Right forelimb (tissue), 1 donor: ENCODE measurements at places on chromosomes 3 and 15.

GRCh38 chr3:22942981-22943380, 260.1 kb upstream of the UBE2E2 start:
- DNase-seq, result no peak

DNA sequence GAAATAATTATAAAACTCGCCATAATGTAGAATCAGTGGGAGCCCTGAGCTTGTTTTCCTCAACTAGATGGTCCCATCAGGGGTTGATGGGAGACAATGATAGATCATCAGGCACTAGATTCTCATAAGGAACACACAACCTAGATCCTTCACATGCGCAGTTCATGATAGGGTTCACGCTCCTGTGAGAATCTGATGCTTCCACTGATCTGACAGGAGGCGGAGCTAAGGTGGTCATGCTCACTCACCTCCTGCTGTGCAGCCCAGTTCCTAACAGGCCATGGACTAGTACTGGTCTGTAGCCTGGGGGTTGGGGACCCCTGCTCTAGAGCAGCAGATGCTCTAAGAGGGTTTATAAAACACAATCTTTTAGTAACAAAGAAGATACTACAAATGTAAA, 183.6 kb downstream of the ANXA2 start:
- no peak for DNase-seq

GRCh38 chr15:41928637-41929620, 35.1 kb upstream of the SPTBN5 start:
- no peak for DNase-seq

GRCh38 chr15:29826908-29827820, 4.9 kb upstream of the TJP1 start:
- no peak for DNase-seq

- no peak for DNase-seq
These were observed 6.1 kb upstream of the GJD2 start for GRCh38 chr15:34760909-34761308.

DNA sequence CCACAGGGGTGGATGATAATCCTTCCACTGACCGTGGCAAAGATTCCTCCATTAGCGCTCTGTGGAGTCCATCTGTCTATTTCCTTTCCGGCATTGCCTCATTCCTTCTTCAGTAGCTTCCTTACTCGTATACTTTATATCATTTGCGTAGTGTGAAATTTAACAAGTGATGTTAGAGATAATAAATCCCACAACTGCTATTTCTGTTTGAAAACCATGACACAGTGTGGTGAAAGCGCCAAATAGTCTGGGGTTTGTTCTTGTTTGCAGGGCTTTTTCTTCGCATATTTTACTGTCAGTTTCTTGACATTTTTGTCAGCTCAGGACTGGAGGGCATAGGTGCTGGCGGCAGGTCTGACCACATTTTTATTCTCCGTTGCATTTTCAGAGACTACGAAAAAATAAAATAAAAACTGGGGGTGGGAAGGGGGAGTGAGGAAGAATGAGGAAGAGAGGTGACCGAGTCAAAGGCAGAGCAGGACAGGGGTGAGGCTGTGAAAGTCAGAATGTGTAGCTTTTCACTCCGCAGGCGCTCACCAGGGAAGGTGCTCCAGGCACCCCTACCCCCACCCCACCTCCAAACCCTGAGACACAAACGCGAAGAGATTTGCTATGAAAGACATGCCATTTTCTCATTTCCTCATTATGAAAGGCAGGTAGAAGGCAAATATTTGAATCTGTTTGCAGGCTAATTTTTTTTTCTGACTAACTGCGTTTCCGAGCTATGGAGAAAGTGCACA, 965.0 kb downstream of the MCTP2 start:
- DNase-seq, result no peak

DNA sequence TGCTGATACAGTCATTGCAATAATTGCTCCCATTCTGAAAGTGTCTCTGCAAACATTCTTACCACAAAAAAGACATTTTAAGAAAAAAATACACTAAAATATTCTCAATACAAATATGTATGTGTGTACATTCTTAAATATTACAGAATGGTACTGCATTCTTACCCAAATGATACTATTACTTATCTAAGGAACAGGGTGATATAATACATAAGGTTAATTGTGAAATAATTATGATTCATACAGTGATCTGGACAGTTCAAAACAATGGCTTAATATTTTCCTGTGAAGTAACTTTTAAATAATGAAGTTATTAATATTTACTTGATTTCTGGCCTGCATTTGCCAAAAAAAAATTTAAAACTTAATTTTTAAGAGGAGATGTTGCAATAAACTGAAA, 694.6 kb downstream of the TUSC7 start:
- no peak for DNase-seq

GRCh38 chr3:60133269-60134162, 1083.7 kb upstream of the CFAP20DC start:
- no peak for DNase-seq

- no peak for DNase-seq
These were observed 17.5 kb upstream of the CORO2B start for GRCh38 chr15:68561171-68561900.

DNA sequence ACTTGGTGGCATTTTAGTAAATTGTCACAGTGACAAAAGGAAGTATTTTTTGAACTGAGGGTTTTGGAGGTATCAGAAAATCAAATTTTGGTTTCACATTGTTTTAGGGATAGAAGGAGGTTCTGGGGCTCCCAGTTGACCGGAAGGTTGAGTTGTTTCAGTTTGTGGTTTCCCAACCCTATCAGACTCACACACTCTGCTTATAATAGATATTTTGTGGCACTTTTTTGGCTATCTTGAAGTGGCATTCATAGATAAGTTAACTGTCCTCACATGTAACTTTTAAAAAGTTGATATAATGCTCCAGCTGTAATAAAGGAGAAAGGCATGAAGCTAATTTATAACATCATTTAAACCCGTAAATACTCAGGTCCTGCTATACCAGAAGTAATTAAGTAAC, 12.8 kb downstream of the ARMC8 start:
- DNase-seq, result no peak

- DNase-seq, result no peak
These were observed 99.1 kb downstream of the NR1I2 start for GRCh38 chr3:119880966-119881365.

GRCh38 chr3:188051801-188052168, 102.2 kb upstream of the LPP start:
- no peak for DNase-seq

- no peak for DNase-seq
These were observed 447.8 kb downstream of the MFSD1 start for GRCh38 chr3:159249472-159250174.

GRCh38 chr15:46955576-46955975, 761.7 kb upstream of the SEMA6D start:
- DNase-seq, result no peak

DNA sequence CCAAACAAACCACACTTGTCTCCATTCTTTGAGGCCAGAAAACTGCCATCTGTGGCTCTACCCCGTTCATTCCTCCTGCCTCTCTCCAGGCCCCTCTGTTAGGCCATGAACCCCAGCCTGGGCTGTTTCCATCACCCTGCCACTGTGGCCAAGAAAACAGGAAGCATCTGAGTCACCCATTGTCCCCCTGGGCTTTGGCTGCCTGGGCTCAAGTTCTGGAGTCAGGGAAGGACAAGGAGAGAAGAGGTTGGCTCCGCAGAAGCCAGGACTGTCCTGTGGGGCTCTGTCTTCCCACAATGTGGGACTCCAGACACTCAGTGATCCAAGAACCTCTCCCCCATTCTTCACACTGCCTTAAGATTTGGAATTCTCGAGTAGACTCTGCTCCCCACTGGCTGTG, 14.8 kb upstream of the LCTL start:
- no peak for DNase-seq

DNA sequence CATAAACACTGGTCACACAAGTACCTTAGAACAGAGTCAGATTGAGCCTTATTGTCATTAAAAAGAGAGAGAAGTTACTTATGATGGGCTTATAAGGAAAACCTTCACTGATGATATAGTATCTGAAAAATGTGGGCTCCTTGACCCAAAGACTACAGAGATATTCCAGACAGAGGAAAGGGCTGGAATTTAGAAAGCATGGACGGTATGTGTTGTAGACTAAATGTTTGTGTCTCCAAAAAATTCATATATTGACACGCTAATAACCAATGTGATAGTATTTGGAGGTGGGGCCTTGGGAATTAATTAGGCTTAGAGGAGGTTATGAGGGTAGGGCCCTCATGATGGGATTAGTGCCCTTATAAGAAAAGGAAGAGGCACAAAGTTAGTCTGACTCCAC, 61.0 kb upstream of the DAZL start:
- DNase-seq, result no peak

- DNase-seq, result no peak
These were observed 28.6 kb upstream of the PLXNA1 start for GRCh38 chr3:126954141-126954842.

DNA sequence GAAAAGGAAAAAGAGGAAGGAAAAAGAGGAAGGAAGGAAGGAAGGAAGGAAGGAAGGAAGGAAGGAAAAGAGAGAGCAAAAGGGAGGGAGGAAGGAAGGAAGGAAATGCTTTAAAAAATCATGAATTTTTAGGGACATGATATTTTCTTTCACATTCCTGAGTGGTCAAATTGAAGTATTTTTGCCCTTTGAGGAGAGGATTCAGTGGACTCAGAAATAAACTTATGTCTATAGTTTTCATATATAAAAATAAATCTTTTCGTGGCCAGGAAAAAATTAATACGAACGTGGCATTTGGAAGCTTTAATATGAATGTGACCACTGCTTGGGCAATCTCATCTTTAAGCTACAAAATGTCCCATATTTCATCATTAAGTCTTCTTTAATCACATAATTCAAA, 183.0 kb upstream of the TMCO5A start:
- no peak for DNase-seq

- no peak for DNase-seq
These were observed 50.7 kb upstream of the GOLGA6L2 start for GRCh38 chr15:23497710-23498111.

DNA sequence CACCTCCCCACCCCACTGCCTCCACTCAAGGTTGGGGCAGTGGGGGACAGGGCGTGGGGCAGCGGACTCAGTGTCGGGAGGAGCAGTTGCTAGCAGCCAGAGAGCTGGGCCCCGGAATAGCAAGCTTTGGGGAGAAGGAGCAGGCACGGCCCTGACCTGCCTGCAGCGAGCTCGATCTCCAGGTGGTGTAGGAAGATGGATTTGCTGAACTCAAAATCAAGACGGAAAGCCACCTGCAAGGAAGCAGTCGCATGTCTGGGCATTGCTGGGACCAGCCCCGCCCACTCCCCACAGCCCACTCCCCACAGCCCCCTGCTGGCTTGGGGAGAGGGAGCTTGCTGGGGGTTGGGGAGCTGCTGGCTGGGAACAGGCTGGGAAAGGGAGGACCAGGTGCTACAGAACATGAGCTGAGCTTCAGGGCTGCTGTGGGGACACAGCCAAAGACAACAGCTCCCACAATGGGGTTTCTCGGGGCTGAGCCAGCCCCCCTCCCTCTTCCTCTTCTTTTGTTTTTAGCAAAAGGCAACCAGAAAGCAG, 38.0 kb downstream of the FEM1B start:
- peak; percentile 51 for DNase-seq

DNA sequence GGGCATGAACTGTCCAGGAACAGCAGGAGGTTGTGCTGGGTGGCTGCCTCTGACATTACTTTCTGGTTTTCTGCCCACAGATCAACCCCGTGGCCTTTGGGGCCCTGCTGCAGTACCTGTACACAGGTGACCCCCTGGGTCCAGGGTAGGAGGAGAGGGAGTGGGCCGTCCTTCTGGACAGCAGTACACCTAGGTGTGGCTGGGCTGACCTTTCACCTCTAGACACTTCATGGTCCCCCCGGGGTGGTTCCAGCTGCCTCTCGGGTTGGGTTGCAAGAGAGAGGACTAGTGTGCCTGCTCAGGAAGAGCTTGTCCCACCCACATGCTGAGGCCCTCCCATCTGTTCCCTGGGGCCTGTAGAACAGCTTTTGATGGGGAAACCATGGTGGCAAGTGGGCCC, 3.7 kb downstream of the ABTB1 start:
- peak; percentile 35 for DNase-seq

DNA sequence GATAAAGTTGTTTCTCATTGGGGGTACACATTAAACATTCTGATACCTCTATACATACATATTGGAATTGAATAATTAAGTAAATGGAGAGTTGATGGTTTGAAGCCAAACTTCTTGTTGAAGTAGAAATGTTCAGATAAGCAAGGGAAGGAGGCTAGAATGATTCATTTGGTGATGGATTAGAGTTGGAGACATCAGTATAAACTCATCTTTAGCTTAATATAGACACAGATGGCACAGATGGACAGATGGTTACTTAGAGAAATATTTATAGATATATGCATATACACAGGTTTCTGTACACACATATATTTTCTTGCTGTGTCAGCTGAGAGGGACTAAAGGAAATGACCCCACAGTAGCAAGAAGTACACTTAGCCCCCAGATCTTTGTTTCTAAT, 69.5 kb downstream of the LRRC49 start:
- DNase-seq, result no peak

DNA sequence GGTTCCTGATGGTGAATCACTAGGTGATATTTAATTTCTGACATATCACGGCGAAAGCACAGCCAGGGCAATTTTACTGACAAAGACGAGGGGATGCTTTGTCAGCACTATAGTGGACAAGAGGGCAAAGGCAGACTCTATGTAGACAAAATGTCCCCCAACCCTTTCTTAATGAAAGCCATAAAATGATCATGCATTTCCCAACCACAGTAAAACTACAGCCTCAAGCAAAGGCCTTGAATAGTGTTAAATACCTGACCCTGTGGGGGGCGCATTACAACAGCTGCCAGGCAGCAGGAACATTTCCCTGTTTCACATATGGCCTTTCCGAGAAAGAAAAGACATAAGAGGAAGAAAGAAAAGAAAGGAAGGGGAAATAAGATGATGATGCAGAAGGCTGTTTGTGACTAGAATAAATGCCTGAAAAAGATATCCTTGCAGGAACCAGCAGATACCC, 49.5 kb downstream of the GLDN start:
- no peak for DNase-seq

GRCh38 chr3:172679599-172679998, 31.3 kb downstream of the NCEH1 start:
- no peak for DNase-seq

DNA sequence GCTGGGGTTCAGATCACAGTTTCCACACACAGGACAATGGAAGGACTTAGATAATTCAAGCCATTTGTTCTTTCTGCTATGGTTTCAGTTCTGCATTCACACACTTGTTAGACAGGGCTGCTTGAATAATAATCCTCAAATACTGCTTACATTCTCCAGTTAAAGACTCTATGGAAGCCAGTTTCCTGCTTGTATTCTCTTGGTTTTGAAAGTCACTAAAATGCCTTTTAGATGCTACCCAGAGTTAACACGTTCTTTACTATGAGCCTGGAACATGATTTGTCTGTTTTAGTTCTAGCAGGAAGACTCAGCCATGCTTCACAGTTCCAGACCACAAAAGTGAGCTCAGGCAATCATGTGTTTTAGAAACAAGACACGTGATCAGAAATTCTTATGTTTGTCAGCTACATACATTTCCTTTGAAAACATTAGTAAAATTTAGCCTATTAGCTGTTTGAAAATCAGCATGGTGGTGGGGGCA, 152.4 kb downstream of the LEKR1 start:
- DNase-seq, result no peak
